ENCODE measurements at places on chromosomes 1 and 21. TPM values are rescaled to one million over a fixed set of nuclear protein-coding genes. Genes with fewer than 3 reads are reported as not detected.

The FAM43B gene
- 0.37 TPM for total RNA-seq

DNA sequence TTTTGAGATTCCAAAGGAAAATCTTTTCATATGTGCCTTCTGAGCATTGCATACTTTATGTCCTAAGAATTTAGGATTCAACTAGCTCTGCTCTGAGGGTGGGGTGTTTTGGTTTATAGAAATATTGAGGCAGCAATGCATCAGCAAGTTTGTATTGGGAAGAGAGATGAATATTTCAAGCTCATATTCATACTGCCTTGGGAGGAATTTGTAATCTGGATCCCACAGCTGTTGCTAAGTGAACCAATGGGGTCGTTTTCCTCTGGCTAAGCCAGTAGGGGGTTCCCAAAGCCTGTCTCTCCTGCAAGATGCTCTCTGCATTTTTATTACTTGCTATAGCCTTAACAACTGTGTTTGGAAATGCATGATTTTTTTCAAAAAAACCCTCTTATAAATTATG is 130.6 kb downstream of the SNX7 start:
- H3K27me3 ChIP-seq = peaks cover 55% of the 10 kb centered on the region
- no peak overlapping the region for H3K4me3 ChIP-seq
- no peak overlapping the region for H3K27ac ChIP-seq
- H3K36me3 ChIP-seq = no peaks in the 10 kb centered on the region

The PLEKHM2 gene
- total RNA-seq = 82.0 TPM

DNA sequence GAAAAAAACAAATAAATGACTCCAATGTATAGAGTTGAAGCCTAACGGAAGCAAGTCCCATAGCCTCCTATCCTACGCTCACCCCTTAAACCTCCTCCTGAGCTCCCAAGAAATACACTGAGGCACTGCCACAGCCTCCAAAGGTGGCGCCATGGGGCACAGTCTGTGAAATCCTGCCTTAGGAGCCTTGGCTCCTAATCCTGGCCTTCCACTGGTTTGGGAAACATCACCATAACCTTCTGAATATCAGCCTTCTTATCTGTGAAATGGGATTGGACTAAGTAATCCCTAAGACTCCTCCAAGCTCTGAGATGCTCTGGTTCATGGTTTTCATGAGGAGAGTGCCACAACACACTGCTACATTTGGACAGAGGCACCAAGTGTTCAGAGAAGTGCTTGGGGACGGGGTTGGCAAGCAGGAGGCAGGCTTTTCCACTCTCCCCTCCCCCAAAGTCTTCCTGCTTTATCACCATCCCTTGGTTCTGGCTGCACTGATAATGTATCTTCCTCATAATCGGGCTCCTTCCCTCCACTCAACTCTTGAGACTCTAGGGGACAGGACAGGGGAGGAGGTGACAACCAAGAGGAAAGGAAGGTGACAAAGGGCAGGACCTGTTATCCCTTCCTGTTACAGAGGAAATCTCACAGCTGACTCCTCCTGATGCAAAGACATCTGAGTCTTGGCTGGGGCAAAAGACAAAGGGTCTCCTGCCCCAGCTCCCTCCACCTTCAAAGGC is 2.7 kb downstream of the SLAMF7 start:
- DNase-seq = no peak
- no peak overlapping the region for H3K27ac ChIP-seq
- H3K27me3 ChIP-seq = no peaks in the 10 kb centered on the region
- H3K4me1 ChIP-seq = no peaks in the 10 kb centered on the region
- no peaks in the 10 kb centered on the region for H3K36me3 ChIP-seq

DNA sequence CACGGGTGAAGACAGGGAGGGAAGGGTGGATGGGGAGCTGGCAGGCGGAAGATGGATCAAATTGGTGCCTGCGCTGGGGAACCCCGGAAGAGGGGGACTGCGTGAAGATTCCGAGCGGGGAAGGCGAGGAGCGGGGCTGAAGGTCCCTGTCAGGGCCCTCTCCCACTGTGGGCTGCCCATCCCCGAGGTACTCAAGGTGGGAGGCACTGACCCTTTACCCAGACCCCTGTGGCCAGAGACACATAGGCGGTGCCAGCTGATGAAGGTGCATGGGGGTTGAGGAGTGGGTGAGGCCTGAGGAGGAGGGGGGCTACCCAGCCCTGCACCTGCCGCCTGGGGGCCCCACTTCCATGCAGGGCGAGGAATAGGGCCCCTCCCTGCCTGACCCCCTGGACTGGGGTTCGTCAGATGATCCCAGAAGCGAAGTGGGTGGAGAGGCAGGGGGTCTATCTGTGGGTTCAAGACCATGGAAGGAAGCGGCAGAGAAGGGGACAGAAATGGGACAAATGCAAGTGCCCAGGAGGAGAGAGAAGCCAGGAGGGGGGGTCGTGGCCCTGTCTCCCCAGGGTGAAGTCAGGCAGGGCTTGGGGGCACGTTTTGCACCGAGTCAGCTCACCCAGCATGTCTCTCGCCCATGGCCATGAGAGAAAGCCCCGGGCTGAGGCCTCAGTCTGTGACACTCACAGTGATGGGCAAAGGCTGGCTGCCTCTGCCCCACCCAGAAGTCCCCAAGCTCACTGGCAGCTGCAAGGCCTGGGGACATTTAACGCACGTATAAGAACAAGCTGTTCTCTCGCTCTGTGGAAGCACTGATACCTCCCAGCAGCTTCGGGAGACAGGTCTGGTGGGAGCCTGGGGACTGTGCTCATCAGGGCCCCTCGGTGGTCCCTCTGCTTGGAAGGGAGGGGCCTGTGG is 7.0 kb upstream of the MMEL1 start:
- H3K27ac ChIP-seq = no peak overlapping the region
- H3K4me3 ChIP-seq = no peak overlapping the region
- DNase-seq = no peak
- peaks cover 9% of the 10 kb centered on the region for H3K4me1 ChIP-seq
- no peaks in the 10 kb centered on the region for H3K36me3 ChIP-seq

DNA sequence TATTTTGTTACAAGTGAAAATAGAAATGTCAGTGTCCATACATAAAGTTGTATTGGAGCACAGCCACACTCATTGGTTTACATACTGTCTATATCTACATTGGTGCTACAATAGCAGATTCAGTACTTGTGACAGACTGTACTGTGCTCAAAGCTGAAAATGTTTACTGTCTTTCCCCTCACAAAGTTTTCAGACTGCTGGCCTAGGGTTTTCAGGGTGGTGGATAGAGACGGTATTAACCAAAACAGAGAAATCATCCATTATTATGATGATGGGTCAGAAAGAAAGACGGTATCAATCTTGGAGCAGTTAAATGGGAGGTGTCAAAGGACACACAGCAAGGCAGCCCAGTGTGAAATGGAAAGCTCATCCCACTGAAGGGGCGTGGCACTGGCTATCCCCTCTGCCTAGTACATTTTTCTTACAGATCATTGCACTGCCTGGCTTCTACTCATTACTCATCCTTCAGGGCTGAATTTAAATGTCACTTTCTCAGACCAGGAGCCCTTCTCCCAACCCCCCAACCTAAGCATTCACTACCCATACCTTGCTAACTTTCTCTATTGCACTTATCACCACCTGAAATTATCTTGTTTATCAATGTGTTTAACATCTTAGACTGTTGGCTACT is 10.2 kb downstream of the JAK1 start:
- no peaks in the 10 kb centered on the region for H3K27me3 ChIP-seq
- no peak overlapping the region for H3K27ac ChIP-seq
- H3K36me3 ChIP-seq = no peaks in the 10 kb centered on the region
- no peak for DNase-seq

The NBPF4 gene
- not detected for total RNA-seq

DNA sequence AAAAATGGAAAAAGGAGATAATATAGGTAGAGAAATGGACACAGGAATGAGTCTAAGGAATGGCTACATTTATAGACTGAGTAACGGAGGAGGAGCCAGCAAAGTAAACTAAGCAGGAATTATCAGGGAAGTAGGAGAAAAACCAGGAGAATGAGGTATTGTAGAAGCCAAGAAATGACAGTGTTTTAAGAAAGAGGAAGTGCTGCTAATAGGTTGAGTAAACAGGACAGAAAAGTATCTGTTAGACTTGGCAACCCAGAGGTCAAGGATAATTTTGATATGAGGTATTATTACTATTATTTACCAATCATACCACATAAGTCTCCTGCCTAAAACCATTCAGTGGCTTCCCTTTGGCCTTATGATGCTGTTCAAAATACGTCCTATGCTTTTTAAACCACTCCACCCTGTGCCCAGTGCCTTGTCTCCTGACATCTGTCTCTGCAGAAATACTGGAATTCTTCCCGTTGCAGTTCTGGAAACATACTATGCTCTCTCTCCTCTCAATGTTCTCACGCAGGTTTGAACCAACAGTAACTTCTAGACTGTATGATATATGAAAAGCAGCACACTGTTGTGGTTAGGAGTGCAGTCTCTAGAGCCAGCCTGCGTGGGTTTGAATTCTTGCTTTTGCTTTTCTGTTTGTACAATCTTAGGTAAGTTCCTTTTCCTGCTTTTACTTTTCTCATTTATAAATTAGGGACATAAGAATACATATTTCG is 24.6 kb upstream of the NEK7 start:
- H3K27me3 ChIP-seq = no peaks in the 10 kb centered on the region
- peaks cover 11% of the 10 kb centered on the region for H3K4me1 ChIP-seq
- H3K4me3 ChIP-seq = no peak overlapping the region
- H3K27ac ChIP-seq = no peak overlapping the region

DNA sequence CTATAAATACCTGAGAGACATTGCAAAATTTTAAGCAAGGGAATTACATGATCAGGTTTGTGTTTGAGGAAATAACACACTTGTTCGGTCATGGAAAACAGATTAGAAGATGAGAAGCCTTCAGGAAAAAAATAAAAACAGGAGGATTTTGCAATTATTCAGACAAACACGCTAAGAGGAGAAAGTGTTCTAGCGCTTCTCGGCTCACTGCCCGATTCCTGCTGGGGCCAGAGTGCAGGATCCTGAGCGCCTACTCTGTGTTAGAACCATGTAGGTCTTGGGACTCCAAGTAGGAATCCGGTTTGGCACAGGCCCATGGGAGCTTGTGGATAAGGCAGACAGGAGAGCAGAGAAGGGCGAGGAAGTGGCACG is 8.1 kb upstream of the PRELP start:
- no peak overlapping the region for H3K4me3 ChIP-seq
- H3K4me1 ChIP-seq = peaks cover 42% of the 10 kb centered on the region
- no peaks in the 10 kb centered on the region for H3K36me3 ChIP-seq
- no peaks in the 10 kb centered on the region for H3K27me3 ChIP-seq
- no peak for DNase-seq

GRCh38 chr1:161069731-161070270 is at the start of gene ARHGAP30:
Gene ARHGAP30, minus strand, starts transcription at chr1:161069891. Its CDS starts 267 bp downstream, at chr1:161069624.
- H3K4me1 ChIP-seq = no peaks in the 10 kb centered on the region
- DNase-seq = no peak
- no peak within 1 kb of the TSS for H3K4me3 ChIP-seq
- H3K27me3 ChIP-seq = peaks cover 7% of the 10 kb centered on the region
- no peaks in the 10 kb centered on the region for H3K36me3 ChIP-seq

Measured in osteocyte (in vitro differentiated cells).